ENCODE measurements at places on chromosomes 6 and 20. TPM values are rescaled to one million over a fixed set of nuclear protein-coding genes. Genes with fewer than 3 reads are reported as not detected.

Gene ENPP1
- 0.42 TPM for total RNA-seq

- H3K27me3 ChIP-seq: no peaks in the 10 kb centered on the region
- no peaks in the 10 kb centered on the region for H3K4me1 ChIP-seq
- H3K4me3 ChIP-seq: no peak overlapping the region
- DNase-seq: no peak
- H3K27ac ChIP-seq: no peak overlapping the region
- no peaks in the 10 kb centered on the region for H3K36me3 ChIP-seq
Observed at GRCh38 chr20:8693709-8694108, 375.2 kb upstream of the PLCB4 start.

- DNase-seq: no peak
- no peak overlapping the region for H3K27ac ChIP-seq
- no peaks in the 10 kb centered on the region for H3K36me3 ChIP-seq
- no peak overlapping the region for H3K4me3 ChIP-seq
- H3K27me3 ChIP-seq: peaks cover 14% of the 10 kb centered on the region
- H3K4me1 ChIP-seq: no peaks in the 10 kb centered on the region
Observed at GRCh38 chr6:114121913-114122662, 151.1 kb upstream of the HDAC2 start.

Gene APOM
- 3.4 TPM for total RNA-seq

DNA sequence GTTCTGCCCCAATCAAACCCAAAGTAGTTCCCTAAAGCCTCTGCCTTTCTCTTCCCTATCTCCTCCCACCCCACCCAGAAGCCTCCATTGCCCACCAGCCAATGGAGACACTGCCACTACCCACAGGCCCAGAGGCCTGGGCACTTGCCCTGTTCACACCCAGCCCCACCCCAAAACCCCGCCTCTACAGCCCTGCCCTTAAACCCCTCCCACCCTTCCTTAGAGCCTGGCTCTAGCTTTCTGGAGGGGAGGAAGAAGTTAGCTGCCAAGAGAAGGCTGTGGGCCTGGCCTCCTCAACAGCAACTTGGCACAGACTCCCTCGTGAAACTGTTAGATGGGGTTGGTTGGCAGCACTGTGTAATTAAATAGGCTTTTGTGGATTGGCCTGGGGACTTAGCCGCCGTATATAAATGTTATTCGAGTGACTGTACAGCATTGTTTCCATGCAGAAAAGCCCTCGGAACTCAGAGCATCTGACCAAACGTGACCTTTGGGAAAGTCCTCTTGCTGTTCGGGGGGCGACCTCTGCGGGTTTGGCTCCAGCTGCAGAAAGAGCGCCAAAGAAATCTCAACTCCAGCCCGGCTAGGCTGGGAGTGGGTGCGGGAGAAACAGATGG, 31.4 kb downstream of the COL11A2 start:
- no peaks in the 10 kb centered on the region for H3K36me3 ChIP-seq
- no peak overlapping the region for H3K4me3 ChIP-seq
- H3K4me1 ChIP-seq: peaks cover 10% of the 10 kb centered on the region
- DNase-seq: no peak
- H3K27ac ChIP-seq: no peak overlapping the region
- peaks cover 5% of the 10 kb centered on the region for H3K27me3 ChIP-seq

Gene RIN2
- total RNA-seq: not detected

DNA sequence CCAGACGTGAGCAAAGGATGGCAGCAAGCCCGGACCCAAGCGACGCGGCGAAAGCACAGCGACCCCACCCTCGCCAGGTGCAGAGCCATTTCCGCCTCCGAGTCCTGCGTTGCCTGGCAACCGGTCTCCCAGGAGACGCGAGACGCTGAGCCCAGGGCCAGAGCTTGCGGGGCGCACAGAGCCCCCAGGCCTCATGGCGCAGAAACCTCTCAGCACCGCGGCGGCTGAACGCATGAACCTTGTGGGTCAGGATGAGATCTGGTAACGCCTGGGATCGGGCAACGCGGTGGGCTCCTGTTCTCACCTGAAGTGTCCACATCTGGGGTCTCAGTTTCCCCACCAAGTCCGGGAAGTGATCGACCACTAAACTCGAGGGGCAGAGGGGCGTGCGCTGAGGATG, 77.7 kb downstream of the ANKRD60 start:
- H3K27me3 ChIP-seq: peaks cover 42% of the 10 kb centered on the region
- no peaks in the 10 kb centered on the region for H3K36me3 ChIP-seq

DNA sequence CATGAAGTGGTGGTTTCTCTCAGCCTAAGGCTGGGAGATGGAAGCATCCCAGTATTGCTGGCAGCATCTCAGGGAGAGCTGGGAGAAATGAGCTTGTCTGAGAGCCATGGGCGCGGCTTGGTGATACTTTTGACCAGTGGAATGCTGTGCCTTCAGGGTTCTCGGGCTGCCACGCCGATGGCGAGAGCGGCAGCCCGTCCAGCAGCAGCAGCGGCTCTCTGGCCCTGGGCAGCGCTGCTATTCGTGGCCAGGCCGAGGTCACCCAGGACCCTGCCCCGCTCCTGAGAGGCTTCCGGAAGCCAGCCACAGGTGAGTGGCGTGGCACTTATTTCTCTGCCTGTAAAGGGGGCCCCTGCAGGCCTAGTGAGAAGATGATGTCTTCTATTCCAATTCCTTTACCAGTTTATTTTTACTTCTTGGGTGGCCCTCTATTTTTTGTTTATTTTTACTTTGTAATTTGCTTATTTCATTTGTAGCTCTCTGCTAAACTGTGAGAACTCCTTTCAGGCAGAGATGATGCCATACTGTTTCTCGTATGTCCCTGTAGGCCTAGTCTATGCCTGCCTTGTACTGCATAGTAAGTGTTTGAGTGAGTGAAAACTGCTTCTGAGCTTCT, 71.7 kb downstream of the ASXL1 start:
- DNase-seq: no peak
- H3K36me3 ChIP-seq: peaks cover 76% of the 10 kb centered on the region
- no peaks in the 10 kb centered on the region for H3K27me3 ChIP-seq
- H3K4me1 ChIP-seq: peaks cover 5% of the 10 kb centered on the region

Gene OOEP
- 0.86 TPM for total RNA-seq

Measured in activated CD4-positive, alpha-beta T cell treated with anti-CD3 and anti-CD28 coated beads for 36 hours (primary cell).